ENCODE measurements at places on chromosomes 1 and 21.

- no peak for DNase-seq
Measured at GRCh38 chr1:202709276-202710041, 795 bp downstream of the SYT2 start.

DNA sequence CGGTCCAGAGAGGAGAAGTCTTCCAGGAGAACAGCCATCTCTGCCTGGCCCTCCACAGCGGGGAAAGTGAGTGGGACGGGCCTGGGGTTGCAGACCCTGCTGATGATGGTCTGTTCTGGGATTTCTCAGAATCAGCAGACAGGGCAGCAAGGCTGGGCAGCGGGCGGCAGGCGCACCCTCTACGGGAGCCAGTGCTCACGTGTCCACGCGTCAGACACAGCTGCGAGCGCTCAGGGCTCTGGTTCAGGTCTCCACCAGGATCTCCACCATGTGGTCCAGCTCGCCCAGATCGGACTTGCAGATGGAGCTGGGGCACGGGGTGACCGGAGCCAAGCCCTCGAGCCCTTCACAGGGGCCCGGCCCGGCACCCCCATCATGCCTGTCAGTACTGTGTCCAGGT lies 5.5 kb downstream of the CLCA4 start:
- no peak for DNase-seq

- DNase-seq = no peak
Measured at GRCh38 chr1:62903522-62903921, 119.6 kb downstream of the ATG4C start.

- DNase-seq = no peak
Measured at GRCh38 chr1:6517435-6517851, 26.0 kb upstream of the PLEKHG5 start.

- no peak for DNase-seq
Measured at GRCh38 chr1:26785611-26786436, 1.9 kb upstream of the PIGV start.

DNA sequence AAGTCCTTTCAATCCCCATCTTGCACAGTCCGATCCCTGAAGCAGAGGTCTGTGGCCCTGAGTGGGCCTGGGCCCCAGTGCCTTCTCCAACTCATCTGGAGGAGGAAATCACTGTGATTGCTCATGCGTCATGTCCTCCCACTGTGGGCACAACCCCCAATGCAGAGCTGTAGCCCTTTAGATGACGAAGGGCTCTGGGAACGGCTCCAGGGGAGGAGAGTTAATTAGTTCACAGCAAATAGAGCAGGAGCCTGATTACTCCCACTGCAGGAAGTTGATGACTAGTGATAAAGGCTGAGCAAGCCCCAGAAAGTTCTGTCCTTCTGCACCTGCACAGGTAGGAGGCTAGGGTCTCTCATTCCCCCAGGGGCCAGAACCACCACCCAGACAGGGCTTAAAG lies 111.5 kb downstream of the CCDC185 start:
- DNase-seq = peak; percentile 50

DNA sequence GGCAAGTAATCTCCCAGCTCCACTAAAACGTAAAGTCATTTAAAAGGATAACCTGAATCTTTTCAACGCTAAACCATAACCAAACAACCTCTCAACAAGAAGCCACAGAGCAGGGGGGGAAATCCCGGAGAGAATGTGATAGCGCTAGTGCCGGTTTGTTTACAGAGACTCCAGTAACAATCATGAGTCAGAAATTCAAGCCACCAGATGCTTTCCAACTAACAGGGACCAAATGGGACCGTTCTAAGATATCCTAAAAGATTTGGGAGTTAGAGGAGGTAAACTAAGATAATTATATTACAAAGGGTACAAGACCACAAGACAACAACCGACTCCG lies 825 bp downstream of the DCAF8 start:
- no peak for DNase-seq

- no peak for DNase-seq
Measured at GRCh38 chr1:202304375-202304774, 37.4 kb downstream of the UBE2T start.

- DNase-seq = no peak
Measured at GRCh38 chr1:154975409-154976059, 1.1 kb downstream of the CKS1B start.

DNA sequence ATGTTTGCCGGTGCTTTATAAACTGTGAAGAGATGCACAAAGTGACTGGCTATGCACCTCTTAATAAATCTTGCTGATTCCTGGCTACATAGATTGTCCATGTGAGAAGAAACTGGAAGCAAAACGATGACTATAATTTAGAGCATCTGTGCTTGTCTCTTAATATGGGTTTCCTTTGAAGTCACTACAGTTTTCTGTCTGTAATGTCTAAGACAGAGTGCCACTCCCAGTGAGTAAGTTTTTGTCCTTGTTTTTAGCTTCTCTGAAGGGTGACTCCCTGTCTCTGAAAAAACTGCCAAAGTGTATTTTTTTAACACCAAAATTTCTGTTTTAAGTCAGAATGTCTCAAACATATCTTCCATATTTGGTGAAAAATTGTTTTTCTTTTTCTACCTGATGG lies 175.1 kb downstream of the FASLG start:
- no peak for DNase-seq

DNA sequence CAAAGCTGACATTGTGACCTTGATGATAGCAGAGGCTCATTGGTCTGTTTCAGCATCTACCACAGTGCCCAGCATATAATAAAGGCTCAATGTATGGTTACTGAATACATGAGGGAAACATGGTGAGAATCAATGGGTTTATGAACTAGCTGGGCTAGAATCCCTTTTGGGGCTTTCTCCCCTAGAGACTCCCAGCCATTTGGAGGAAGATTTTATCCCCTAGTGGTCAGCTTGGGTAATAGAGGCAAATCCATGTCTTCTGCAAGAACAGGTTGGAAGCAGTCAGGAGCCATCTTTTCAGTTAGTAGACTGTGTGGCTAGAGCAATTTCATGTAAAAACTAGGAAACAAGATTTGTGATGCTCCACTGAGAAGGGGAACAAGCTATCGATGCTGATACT lies 15.8 kb upstream of the REG4 start:
- no peak for DNase-seq

DNA sequence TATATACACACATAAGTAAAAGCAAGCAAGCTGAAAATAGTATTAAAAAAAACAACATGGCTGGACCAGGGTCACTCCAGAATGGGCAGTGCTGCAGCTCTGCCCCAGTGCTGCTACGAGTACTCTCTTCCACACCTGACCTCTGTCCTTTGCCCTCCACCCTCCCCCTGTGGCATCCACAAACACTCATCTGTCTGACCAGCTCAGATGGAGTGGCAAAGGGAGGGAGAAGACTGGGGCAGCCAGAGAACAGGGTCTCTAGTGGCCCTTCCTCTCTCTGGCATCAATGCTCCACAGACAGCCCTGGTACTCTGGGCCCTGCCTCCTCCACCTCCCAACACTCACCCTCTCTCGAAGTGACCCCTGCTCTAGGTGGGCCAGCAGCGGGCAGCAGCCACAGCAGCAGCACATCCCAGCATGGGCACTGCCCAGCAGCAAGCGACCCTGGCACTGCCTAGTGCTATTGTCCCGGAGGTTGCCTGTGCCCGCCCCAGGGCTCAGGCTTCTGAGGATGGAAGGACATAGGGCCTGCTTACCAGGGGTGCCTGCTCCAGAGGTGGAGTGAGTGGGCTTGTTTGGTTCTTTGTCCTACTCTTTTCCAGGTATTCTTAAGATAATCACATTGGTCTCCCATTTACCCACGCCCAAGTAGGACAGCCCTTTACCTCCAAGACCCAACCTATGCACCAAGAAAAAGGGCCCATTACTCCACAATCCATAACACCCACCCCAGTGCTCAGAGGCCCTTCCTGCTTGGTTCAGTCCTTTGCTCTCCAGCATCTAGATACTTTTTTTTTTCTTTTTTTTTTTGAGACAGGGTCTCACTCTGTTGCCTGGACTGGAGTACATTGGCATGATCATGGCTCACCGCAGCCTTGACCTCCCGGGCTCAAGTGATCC lies 6.2 kb downstream of the ARHGEF2 start:
- DNase-seq = no peak

GRCh38 chr1:41823471-41823870 lies 95.3 kb downstream of the HIVEP3 start:
- DNase-seq = no peak

GRCh38 chr1:108556499-108556898 lies 3.4 kb upstream of the EEIG2 start:
- DNase-seq = no peak

DNA sequence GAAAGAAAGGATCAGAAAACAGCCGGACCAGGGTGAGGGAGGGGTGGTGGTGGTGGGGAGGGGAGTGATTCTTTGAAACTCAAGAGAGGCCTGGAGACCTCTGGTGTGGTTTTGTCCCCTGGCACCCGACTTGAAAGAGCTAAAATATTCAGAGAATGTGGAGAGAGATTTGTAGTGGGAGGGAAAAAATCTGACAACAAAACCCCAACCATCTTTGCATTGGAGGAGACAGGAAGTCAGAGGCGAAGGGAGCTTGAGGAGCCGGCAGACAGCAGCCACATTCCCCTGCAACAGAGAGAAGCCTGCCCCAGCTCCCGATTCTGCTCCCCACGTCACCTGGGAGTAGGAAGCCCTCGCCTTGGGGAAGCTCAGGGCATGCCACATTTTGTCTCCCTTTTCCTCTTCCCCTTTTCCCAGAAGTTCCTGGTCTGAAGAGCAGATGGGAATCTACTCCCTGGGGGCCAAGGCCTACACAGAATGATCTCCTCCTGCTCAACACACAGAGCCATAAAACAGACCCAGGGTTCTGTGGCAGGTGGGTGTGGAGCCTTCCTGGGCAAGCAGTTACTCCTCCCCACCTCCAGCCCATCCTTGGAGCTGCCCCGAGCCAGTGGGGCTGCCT lies 84.9 kb downstream of the ITPKB start:
- DNase-seq = no peak

DNA sequence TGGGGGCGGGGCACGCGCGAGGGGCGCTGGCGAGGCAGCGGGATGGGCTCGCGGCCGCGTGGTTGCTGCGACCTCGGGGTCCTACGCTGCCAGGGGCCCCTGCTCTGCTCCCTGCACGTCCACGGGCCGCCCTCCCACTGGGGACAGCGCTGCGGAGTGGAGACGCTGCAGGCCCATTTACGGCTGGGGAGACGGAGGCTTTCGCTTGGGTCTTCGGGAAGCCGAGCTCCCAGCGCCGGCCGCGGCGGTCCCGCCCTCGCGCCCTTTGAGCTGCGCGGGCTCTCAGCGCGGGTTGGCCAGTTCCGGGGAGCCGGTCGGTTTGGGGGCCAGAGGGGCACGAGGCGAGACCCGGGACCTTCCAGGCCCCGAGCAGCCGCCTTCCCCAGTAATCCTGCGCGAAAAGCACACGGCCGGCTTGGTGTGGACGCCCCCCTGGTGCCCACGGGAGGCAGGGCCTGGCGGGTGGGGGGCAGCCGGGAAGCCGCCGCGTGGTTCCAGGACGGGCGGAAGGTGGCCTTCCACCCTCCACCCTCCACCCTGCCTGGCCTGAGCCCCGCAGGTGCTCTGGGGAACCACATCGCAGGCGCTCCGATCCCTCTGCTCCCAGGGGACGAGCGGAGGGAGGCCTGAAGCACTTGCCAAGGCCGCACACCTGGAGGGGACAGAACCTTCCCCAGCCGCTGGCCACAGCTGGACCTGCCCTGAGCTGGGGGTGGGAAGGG lies 570 bp upstream of the PEX10 start:
- no peak for DNase-seq

GRCh38 chr1:50289495-50289894 lies 133.7 kb downstream of the DMRTA2 start:
- no peak for DNase-seq

DNA sequence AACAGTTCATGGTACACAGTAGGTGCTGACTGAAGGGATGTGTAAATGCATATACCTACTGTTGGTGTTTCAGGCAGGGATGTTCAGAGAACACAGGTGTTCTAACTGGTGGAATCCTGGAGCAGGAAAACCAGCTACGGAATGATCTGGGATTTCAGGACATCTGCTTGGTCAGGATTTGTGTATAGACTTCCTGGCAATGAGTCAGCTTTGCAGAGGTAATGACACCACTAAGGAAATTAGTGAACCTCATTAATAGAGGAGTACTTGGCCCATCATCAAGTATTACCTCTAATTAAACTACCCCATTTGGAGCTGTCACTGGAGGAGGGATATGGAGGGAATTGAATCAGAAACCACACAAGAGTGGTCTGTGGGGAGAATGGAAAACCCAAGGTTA lies 7.3 kb downstream of the MRPL37 start:
- no peak for DNase-seq

- no peak for DNase-seq
Measured at GRCh38 chr1:93680076-93680419, 1.6 kb downstream of the BCAR3 start.

DNA sequence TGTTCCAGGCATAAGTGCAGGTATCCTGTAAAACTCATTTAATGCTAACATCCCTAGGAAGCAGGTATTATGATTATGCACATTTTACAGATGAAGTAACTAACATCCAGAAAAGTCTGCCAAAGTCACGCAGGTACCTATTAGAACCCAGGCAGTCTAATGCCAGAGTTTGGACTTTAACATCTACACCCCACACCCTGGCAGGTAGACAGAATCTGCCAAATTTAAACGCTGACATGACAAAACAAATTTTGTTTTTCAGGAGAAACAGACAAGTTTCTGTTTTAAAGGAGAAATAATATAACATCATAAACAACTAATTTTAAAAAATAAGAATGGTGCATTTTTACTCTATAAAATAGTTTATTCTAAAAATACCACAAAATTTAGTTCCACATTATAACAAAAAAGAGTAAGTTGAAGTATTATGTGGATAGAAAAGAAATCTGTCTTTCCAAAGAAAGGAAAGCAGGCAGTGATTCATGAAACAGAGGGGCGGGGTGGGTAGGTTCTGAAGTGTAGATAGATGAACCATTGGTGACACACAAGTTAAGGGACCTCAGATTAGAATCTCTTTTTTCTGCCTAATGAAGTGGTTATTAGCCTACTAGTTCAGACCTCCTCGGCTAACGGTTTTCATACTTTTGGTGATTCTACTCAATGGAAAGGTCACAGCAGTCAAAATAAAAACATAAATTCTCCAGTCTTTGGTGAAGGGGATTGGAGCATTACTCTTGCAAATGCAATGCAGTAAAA lies 1.7 kb downstream of the ASPM start:
- no peak for DNase-seq

GRCh38 chr1:29655945-29656850 lies 419.9 kb downstream of the PTPRU start:
- no peak for DNase-seq

GRCh38 chr1:44819196-44819607 lies 10.9 kb downstream of the BTBD19 start:
- DNase-seq = no peak

GRCh38 chr1:1358433-1359271 lies at the start of gene MXRA8:
Gene MXRA8 (minus strand): TSS chr1:1358555. CDS start chr1:1358504, 51 bp downstream.
- DNase-seq = no peak

DNA sequence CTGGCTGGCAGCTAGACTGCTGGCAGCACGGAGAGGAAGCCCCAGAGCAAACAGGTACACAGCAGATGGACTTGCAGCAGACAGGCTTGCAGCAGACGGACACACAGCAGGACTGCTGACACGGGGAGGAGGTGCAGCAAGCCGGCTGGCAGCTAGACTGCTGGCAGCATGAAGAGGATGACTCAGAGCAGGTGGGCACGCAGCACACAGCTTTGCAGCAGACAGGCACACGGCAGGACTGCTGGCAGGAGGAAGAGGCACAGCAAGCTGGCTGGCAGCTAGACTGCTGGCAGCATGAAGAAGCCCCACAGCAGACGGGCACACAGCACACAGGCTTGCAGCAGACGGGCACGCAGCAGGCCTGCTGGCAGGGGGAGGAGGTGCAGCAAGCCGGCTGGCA lies 498 bp downstream of the KRTAP10-2 start:
- no peak for DNase-seq

GRCh38 chr21:34548781-34549376 lies 36.9 kb upstream of the KCNE1 start:
- no peak for DNase-seq
